ENCODE measurements at places on chromosomes 7 and 10. TPM values are rescaled to one million over a fixed set of nuclear protein-coding genes. Genes with fewer than 3 reads are reported as not detected.

The PPP1R17 gene
- total RNA-seq, result 0.36 TPM

The IRF5 gene
- total RNA-seq, result 0.53 TPM

The TMEM273 gene
- total RNA-seq, result not detected

The C7orf57 gene
- total RNA-seq, result 0.57 TPM

The CALCR gene
- total RNA-seq, result 17.1 TPM

The HTRA1 gene
- total RNA-seq, result 2.2 TPM

The ITPRID1 gene
- total RNA-seq, result 4.6 TPM

The TMEM26 gene
- not detected for total RNA-seq

The HOXA2 gene
- not detected for total RNA-seq

The LMBR1 gene
- total RNA-seq, result 71.1 TPM

The OR6V1 gene
- not detected for total RNA-seq

The RGS10 gene
- 4.3 TPM for total RNA-seq

The CABCOCO1 gene
- 1.0 TPM for total RNA-seq

- DNase-seq, result no peak
Measured at GRCh38 chr10:4102802-4103344, 317.9 kb upstream of the KLF6 start.

DNA sequence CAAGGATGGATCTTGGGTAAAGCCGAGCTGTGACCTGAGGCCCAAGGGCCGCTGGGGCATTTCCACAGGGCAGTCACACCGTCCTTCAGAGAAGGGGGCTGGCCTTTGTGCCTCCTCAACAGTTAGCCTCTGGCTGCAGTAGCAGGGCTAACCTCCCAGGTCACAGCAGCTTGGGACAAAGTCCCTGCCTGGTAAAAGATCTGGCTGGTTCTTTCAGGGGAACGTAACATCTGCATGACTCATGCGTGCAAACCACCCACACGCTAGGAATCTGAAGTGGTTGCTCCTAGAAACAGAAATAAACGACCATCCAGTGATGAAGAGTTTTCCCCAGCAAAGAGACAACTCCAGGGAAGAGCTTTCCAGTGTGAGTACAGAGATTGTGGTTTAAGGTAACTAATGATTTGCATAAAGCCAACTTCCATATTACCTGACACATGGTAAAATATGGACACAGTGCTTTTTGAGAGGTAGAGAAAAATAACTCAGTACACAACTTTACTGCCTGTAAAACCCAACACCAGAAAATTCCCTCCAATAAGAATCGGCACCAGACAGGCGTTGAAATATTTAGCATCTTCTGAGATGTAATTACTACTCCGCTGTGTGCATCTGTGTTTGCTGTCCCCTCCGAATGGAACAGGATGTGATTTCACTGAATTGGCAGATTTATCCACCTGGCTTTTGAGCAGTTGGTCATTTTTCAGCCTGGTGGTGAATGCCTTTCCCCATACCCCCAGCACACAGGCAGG lies 84.9 kb upstream of the ADRB1 start:
- DNase-seq, result no peak

- no peak for DNase-seq
Measured at GRCh38 chr10:26031300-26031699, 97.3 kb downstream of the MYO3A start.

GRCh38 chr7:8056439-8056838 lies 87.8 kb downstream of the GLCCI1 start:
- no peak for DNase-seq

DNA sequence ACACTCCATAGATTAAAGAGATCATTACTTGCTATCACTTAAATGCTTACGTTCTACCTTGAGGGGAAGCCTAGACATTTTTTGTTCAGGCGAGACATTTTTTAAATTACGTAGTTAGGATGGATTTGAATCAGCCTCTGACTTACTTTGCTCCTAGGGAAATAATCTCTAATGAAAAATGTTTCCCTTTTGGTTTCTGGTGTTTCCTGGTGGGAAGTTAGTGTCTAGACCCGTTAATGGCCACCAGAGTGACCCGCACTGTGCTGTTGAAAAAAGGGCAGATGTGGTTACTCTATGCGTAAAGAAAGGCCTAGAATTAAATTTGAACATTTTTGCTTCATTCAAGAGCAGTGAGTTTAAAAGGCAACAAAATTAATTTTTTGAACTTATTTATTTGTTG lies 3.8 kb downstream of the ZNF365 start:
- no peak for DNase-seq

DNA sequence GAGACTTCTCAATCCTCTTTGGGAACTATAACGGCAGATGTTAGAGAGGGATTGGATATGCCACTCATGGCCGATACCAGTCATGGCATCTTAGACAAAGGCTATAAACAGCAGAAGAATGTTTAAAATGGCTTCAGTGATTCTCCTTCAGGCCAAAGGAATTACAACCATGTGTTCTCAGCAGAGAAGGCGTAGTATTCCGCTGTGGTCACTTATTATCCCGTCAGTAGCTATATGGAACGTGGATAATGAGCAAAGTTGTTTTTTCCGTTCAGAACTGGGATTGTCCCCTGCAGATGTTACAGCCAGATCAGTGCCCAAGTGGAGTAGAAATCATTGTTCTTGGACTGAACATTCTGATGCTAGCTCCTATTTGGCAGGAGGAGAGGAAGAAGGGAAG lies 43.1 kb downstream of the TEX36 start:
- no peak for DNase-seq

DNA sequence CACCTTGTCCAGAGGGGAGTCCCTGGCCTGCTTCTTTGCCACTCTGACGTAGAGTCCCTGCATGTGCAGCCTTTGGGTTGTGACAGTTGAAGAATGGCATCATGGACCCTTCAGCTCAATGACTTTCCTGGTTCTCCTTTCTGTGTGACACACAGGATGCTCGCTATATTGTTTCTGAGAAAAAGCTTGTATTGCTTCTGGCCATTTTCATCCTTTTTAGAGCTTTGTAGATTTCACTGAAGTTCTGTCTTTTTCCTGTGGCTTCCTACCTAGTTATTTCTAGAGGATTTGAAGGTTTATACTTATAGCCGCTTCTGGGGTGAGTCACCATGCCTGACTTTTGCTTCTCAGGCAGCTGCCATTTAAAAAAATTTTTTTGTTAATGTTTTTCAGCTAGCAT lies 27.0 kb downstream of the SND1 start:
- DNase-seq, result no peak

GRCh38 chr10:15515202-15515601 lies 144.1 kb upstream of the FAM171A1 start:
- no peak for DNase-seq

DNA sequence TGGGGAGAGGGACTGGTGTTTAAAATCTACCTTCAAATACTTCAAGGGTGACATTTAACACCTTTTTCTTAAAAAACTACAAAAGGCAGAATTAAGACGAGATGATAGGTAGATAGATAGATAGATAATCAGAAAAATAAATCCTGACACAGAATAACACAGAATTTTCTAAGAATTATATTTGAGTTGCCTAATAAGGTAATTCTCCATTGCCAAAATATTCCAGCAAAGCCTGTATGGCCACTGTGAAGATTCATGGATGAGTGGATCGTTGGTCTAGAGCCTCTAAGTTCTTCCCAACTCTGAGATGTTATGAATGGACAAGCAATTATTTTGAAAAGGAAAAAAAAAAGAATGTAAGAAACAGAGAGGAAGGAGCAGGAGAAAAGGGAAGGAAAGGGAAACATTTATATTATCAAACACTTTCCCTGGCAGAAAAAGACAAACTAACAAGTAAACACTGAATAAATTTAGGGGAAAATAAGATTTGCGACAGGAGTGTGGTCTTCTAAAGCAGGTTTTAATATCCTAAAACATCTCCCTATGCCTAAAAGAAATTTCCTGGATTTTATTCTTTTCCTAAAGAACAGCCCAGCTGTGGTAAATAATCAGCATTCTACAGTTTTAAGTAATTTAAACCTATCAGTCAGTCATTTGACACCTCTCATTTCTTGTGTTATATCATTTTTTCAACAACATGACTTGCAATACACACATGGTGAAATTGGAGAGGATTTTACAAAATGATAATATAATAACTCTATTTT lies 7.5 kb upstream of the CAV2 start:
- DNase-seq, result no peak

GRCh38 chr10:114380060-114380459 lies 24.2 kb downstream of the AFAP1L2 start:
- no peak for DNase-seq

- DNase-seq, result no peak
Measured at GRCh38 chr7:91412298-91412697, 148.1 kb downstream of the FZD1 start.

DNA sequence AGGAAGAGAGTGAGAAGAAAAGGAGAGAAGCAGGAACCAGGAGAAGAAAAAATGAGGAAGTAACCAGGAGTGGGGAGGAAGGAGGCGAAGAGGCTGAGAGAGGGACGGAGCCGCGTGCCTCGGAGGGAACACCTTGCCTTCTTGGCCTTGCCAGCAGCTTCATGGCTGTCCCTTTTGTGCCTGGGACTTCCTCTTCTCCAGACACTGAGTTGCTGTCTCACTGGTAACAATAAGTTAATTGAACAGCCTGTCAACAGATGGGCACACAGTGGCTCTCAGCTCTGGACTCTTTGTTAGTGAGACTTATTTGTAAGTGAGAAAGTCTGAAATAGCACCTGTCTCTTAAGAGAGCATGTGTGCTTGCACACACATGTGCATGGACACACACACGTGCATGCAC lies 83.2 kb downstream of the GATA3 start:
- DNase-seq, result no peak

DNA sequence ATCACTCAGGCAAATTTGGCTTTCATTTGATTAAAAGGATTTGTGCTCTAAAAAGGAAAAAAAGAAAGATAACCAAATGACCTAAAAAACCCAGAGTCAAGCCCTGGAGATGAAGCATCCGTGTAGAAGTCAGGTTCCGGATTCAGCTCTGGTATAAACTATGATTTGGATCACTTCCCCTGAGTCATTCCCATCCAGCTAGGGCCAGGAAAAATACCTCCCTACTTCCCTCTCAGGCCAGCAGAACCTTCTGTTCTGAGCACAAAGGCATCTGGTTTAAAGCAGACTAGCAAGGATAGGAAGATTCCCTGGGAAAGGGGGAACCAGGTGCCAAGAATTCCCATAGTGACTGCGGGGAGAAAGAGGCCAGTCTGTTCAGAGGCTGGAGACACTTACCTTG lies 25.7 kb upstream of the NDST2 start:
- DNase-seq, result no peak

DNA sequence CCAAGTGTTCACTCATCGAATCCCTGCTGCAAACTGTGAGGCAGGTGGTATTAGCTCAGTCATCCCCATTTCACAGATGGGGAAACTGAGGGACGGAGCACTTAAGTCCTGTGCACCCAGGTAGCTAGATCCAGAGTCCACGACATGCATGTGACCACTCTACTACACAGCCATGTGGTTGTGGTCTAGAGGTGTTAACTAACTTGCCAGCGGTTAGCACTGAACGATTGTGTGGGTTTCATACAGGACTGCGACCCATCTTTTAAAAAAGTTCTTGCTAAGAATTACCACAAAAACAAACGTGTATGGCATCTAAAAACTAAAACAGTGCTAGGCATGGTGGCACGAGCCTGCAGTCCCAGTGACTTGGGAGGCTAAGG lies 16.1 kb upstream of the ABCC2 start:
- no peak for DNase-seq

DNA sequence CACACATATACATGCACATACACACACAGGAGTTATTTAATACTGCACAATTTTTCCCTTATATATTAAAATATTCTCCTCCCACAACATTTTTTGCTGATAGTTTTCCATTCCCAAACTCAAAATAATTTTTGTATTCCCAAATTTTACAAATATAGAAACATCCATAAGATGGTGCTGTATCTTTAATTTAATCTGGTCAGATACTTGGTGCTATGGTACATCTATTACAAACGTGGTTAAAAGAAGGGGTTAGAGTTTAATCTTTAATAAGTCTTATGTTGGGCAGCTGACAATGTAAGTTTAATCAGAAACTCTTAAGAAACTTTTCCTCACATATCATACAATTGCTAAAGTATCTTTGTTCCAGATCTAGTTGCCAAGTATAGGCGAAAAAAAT lies 10.2 kb upstream of the CADPS2 start:
- no peak for DNase-seq

- DNase-seq, result no peak
Measured at GRCh38 chr7:154583454-154583853, 419.5 kb downstream of the PAXIP1 start.

- no peak for DNase-seq
Measured at GRCh38 chr10:103720328-103720963, 134.9 kb downstream of the SH3PXD2A start.

GRCh38 chr10:106978756-106979155 lies 185.8 kb downstream of the SORCS1 start:
- DNase-seq, result no peak

DNA sequence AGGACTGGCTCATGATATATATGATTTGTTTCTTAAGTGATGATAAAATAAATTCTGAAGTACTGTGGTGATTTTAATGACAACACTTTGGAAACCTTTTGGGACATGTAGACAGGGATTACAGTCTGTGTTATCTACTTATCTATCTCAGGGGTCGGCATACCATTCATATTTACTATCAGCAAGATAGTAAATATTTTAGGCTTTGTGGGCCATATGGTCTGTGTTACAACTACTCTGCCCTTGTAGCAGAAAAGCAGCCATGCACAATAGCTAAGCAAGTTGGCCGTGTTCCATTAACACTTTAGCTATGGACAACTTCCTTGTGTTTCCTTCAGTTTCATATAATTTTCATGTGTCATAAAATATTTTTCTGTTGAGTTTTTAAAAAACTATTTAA lies 97.8 kb upstream of the PRPS1L1 start:
- no peak for DNase-seq

GRCh38 chr7:109641445-109641844 lies 1071.8 kb downstream of the DNAJB9 start:
- DNase-seq, result peak; percentile 59

- DNase-seq, result no peak
Measured at GRCh38 chr7:33936503-33936902, 31.2 kb downstream of the BMPER start.

DNA sequence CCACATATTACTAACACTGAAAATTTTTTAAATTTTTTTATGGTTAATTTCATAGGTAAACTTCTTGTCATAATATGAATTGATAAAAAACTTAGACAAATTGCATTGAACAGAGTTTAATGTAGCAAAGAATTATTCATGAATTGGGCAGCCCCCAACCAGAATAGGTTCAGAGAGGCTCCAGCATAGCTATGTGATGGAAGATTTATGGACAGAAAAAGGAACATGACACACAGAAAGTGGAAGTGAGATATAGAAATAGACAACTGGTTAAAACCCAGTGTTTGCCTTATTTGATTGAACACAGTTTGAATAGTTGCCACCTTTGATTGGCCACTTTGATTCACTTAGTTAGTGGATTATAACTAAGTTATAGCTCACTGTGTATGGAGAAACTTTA lies 87.2 kb downstream of the AHR start:
- no peak for DNase-seq

- DNase-seq, result no peak
Measured at GRCh38 chr10:88157981-88158465, 294.6 kb downstream of the PTEN start.

Measured in endodermal cell (in vitro differentiated cells).